ENCODE measurements at places on chromosomes 2 and 18.

GRCh38 chr2:135667045-135667444, 74.6 kb upstream of the UBXN4 start:
- DNase-seq: peak; percentile 2

DNA sequence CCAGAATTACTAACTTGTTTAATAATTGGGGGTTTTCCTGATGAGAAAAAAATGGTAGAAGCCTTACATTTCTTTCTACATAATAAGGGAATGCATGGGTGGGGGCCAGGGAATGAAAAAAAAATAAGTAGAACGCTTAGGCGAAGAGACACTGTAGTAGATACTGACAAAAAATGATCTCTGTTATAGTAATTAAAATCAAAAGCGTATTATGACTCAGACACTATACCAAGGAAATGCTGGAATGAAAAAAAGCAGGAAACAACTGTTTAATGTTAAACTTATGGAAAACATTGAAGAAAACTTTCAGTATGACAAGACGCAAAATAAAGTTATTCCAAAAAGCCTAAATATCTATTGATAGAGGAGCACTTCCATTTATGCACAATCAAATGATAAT, 42.9 kb downstream of the PRPF40A start:
- no peak for DNase-seq

DNA sequence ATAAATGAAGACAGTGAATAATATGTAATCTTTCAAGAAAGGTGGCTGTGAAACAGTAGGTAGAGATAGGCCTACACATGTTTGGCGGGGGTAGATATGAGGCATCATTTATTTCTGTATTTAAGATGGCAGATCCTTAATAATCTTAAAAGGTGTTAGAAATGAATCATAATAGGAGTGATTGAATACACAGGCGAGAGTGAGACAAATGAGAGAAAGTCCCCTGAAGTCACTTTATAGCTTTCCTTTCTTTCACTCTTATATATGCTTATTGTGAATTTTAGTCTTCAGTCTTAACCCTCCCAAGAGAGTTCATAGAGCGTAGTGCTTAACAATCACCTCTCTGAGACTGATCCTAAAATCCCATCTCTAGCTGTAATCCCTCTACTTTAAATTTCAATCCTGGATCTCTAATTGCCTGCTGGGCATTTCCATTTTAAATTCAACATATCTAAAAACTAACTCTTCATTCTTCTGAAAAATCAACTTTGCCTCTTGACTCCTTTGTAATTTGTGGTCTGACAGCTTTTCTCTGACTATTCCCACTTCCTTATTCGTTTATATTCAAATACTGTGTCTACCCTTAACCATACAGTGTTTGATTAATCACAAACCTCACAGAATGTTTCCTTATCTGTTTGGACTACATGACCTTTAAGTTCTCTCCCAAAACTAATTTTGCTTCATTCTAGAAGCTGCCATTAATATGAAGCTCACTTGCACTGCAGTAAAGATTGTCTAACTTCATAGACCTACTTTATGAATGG, 463.7 kb upstream of the FSIP2 start:
- DNase-seq: no peak

DNA sequence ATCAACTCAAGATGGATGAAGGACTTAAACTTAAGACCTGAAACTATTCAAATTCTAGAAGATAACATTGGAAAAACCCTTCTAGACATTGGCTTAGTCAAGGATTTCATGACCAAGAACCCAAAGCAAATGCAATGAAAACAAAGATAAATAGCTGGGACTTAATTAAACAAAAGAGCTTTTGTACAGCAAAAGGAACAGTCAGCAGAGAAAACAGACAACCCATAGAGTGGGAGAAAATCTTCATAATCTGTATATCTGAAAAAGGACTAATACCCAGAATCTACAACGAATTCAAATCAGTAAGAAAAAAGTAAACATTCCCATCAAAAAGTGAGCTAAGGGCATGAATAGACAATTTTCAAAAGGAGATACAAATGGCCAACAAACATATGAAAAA, 171.2 kb downstream of the ERBB4 start:
- DNase-seq: no peak

DNA sequence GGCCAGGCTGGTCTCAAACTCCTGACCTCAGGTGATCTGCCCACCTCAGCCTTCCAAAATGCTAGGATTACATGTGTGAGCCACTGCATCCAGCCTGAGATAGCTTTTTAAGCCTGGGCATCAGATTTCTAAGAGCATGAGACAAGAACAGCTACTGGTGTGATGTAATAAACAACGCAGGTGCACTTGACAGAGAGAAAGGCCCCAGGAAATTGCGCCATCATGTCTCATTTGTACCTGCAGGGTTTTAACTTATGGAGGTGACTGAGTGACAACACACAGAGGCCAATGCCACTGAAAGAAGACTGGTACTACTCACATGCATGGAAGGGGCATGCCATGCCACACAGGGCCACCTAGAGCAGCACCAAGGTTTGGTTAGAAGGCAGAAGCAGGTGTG, 209.4 kb downstream of the SP3 start:
- no peak for DNase-seq

DNA sequence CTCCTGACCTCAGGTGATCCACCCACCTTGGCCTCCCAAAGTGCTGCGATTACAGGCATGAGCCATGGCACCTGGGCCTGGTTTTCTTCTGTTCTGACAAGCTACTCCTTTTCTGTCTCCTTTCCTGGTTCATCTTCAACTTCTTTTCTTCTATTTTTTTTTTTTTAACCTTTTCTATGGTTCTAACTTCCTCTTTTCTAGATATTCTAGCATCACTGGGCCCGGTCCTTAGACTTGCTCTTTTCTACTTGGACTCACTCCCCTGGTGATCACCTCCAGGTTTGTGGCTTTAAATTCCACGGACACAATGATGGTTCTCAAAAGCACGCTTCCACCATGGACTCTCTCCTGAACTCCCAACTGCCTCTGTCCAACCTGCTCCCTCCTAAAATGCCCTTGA, 2.0 kb downstream of the EIF2AK2 start:
- DNase-seq: no peak

GRCh38 chr2:54775710-54776109, 52.2 kb downstream of the EML6 start:
- no peak for DNase-seq

DNA sequence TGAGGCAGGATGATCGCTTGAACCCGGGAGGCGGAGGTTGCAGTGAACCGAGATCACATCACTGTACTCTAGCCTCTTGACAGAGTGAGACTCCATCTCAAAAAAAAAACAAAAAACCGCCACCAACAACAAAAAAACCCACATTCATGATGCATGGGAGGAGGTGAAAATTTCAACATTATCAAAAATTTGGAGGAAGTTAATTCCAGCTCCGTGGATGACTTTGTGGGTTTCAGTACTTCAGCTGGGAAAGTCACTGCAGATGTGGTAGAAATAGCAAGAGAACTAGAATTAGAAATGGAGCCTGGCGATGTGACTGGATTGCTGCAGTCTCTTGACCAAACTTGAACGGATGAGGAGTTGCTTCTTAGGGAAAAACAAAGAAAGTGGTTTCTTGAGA, 74.3 kb downstream of the PRKCE start:
- DNase-seq: no peak

DNA sequence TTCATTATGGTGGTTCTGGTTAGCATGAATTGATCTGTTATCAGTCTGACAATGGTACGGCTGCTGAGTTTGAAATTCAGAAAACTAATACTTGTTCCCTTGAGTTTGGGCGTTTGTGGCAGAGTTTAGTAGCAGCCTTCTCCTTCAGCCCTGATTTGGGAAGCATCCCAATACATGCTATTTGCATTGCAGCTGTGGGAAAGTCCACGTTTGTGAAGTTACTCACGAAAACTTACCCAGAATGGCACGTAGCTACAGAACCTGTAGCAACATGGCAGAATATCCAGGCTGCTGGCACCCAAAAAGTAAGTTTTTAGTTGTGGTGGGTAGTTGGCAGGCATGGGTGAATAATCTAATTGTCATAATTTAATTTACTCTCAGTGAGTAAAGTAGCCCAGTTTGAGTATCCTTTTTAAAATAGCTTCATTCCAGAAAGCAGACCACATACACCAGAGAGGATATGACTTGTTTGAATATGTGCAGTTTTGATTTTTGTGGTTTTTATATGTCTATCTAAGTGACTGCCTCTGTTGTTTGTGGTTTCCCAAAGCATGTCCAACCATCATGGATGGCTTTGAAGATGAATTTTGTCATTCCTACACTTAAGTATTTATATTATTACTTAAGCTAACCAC, 12.2 kb downstream of the DGUOK start:
- no peak for DNase-seq

- DNase-seq: no peak
Observed at GRCh38 chr2:95346738-95347671, 49.9 kb downstream of the KCNIP3 start.

- no peak for DNase-seq
Observed at GRCh38 chr2:120442923-120443571, 97.1 kb downstream of the INHBB start.

DNA sequence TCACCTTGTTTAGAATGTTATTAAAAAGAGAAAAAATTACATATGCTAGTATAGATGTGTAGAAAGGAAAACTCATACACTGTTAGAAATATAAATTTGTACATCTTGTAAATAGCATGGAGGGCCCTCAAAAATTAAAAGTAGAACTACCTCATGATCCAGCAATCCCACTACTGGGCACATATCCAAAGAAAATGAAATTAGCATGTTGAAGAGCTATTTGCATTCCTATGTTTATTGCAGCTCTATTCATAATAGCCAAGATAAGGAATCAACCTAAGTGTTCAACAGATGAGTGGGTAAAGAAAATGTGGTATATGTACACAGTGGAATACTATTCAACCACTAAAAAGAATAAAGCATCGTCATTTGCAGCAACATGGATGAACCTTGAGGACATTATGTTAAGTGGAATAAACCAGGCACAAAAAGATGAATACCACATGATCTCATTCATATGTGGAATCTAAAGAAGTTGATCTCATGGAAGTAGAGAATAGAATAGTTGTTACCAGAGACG, 251.5 kb upstream of the THUMPD2 start:
- DNase-seq: no peak

- DNase-seq: no peak
Observed at GRCh38 chr18:39346916-39347315, 1781.3 kb upstream of the CELF4 start.

DNA sequence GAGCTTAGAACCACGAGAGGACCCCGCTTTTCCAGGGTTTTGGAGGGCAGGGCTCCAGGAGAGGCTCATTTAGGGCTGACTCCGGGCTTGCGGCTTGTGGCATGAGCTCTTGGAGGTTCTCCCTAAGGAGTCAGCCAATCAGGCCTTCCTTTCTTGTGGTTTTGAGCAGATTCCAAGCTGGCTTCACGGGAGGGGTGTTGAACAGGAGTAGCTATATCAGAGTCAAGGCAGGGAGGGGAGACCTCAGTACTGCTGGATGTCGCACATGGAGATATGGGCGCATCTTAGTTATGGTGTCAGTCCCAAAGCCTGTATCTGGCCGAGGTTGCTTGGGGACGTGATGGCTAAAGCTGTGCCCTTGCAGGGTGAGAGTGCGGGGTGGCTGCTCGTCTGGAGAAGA, 98.6 kb downstream of the AGAP1 start:
- DNase-seq: no peak

DNA sequence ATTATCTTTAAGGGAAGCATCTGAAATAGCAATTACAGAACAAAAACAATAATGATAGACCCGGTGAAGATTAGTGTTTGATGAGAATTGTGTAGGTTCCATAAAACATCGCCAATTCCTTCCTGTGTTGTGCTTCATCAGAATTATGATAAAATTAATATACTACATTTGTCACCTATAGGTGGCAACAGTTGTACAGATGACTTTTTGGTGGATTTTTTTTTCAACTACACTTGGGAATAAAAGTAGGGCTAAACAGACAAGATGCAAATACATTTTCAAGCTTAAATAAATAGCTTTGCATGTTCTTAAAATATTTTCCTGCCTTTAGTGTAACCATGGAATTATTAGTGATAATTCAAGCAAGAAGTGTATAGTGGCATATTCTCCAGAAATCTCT, 7.0 kb upstream of the LYPD1 start:
- DNase-seq: no peak

- no peak for DNase-seq
Observed at GRCh38 chr2:175579646-175580045, 398.1 kb upstream of the ATP5MC3 start.

GRCh38 chr2:57758686-57759085, 287.9 kb upstream of the VRK2 start:
- no peak for DNase-seq

- DNase-seq: no peak
Observed at GRCh38 chr18:13376298-13376840, 157.8 kb downstream of the LDLRAD4 start.

GRCh38 chr2:143819190-143819735, 690.0 kb downstream of the ARHGAP15 start:
- DNase-seq: no peak

- no peak for DNase-seq
Observed at GRCh38 chr2:130776550-130776949, 21.2 kb downstream of the AMER3 start.

GRCh38 chr18:2908946-2909335, 62.1 kb downstream of the EMILIN2 start:
- DNase-seq: no peak

GRCh38 chr2:190353537-190353899, 10.1 kb downstream of the INPP1 start:
- DNase-seq: no peak

- no peak for DNase-seq
Observed at GRCh38 chr2:182426082-182426917, 536 bp downstream of the PDE1A start.

GRCh38 chr2:227615906-227616305, 1.3 kb upstream of the SCYGR3 start:
- DNase-seq: no peak

- DNase-seq: no peak
Observed at GRCh38 chr18:23406271-23406787, 46.8 kb upstream of the RIOK3 start.

GRCh38 chr2:9657731-9658130, 26.9 kb upstream of the YWHAQ start:
- no peak for DNase-seq

GRCh38 chr2:159623436-159623835, 7.1 kb upstream of the BAZ2B start:
- DNase-seq: no peak

DNA sequence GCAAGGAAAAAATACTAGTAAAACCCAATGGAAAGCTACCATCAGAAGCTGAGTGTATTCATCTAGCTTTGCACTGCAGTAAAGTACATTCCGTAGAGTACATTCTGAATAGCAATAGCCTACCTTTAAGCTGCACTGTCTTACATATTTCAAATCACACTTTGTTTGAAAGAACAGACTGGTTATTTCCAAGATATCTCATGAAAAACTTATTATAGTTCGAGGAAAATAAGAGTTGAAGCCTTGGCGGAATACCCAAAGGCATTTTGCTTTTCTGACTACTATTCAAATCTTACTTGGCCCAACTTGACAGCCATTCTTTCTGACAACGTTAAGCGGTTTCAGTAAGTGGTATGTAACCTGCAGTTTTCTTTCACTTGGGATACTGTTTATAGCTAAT, 177.6 kb downstream of the NRXN1 start:
- no peak for DNase-seq

GRCh38 chr18:79410731-79411613, 15.2 kb downstream of the NFATC1 start:
- DNase-seq: no peak

- DNase-seq: no peak
Observed at GRCh38 chr2:73985308-73986084, 786 bp downstream of the TET3 start.

GRCh38 chr2:120945832-120946499, 210.3 kb downstream of the GLI2 start:
- no peak for DNase-seq

- no peak for DNase-seq
Observed at GRCh38 chr18:74140582-74140981, 7.1 kb downstream of the FBXO15 start.

GRCh38 chr2:157336137-157337010, 10.8 kb upstream of the ERMN start:
- no peak for DNase-seq

Measured in C1 segment of cervical spinal cord (tissue), 14 donors.